ENCODE measurements at places on chromosomes 2 and 18.

DNA sequence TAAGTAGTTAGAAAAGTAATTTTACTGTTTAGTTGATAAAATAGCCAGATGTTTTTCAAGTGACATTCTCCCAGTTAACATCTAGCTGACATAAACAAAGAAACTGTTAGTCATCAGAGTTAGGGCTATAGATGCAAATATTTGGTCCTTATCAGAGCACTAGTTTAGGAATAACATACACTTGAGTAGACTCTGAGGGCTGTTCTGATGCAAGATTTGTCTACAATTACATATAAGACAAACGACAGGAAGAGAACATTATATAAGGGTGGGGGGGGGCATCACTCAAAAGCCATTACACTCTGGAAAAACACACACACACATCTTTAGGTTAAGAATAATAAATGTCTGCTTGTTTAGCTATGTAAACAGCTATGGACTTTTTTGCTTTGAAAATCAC, 554.4 kb upstream of the LRRTM1 start:
- DNase-seq: no peak

GRCh38 chr2:144233733-144234541, 286.0 kb downstream of the ZEB2 start:
- DNase-seq: no peak

GRCh38 chr2:191836471-191836852, 10.4 kb downstream of the CAVIN2 start:
- no peak for DNase-seq

DNA sequence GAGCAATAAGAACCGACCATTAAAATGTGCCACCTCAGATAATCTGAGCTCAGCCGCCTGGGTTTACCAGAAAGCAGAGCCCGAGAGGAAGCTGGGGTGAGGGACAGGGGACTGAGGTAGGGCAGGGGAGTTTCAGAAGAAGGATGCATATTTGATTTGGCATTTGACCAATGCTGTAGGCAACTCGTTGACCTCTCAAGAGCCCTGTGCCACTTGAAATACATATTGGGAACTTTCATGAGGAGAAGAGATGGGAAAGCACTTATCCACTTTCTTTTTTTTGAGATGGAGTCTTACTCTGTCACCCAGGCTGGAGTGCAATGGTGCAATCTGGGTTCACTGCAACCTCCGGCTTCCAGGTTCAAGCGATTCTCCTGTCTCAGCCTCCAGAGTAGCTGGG, 148.4 kb upstream of the SPRED2 start:
- no peak for DNase-seq

DNA sequence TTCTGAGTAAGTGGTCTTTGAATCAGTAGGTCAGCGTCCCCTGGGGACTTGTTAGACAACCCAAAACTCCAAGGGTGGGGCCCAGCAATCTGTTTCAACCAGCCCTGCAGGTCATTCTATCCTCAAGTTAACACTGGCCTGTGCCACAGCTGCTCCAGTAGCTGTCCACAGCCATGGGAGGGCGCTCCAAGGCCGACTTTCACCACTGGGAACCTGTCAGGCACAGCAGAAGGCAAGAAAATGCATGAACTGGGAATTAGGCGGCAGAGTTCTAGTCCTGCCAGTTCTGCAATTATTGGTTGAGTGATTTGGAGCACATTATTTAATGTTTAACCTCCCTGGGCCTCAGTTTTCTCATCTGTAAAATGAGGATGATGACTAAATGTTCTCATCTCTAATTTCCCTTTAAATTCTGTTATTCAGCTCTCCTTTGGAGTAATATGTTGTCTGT, 17.4 kb upstream of the MRPL33 start:
- DNase-seq: no peak

DNA sequence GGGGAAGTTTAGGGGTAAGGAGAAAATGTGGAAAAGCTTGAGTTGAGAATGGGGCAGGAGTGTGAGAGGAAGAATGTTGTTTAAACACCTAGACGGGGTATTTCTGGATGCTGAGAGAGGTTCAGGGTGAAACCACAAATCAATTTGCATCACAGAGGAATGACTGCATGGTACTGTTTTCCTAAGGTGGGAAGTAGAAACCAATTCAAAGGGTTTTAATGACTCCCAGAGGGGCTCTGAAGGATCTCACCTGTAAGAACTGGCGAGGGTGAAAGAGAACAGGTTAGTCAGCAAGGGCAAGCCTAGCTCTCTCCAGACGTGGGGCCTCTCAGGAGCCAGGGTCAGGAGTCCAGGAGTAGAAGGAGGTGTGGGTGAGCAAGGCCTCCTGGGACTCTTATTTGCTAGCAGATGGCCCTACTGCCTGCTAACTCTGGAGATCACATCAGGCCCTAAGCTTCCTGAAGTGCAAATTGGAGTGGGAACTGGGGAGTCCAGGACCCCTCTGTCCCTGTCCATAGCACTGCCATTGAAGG, 133.0 kb upstream of the CELF4 start:
- DNase-seq: no peak

DNA sequence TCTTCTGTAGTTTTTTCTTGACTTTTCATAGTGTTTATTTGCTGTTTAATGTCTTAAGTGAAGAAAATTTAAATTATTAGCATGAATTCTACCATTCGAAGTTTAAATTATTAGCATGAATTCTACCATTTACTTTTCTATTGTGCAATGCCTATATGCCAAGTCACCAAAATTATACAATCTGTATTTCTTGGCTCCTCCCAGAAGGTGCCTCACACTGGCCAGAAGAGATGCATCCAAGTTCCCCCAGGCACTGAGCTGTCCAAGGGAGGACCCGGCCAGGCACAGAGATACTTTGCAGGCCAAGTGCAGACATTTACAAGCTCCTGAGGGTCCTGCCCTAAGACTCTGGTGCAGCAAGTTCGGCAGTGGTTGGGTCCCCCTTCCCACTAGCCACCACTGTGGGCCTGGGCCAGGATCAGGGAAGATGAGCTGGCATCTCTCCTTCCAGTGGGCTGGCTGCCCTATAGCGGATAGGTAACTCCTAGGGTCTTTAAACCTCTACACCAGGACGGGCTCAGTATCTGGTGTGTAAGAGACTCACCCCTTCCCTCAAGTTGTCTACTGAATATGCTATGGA, 31.3 kb downstream of the TMEM247 start:
- no peak for DNase-seq

- no peak for DNase-seq
Measured at GRCh38 chr18:24741965-24742724, 281.7 kb downstream of the HRH4 start.

DNA sequence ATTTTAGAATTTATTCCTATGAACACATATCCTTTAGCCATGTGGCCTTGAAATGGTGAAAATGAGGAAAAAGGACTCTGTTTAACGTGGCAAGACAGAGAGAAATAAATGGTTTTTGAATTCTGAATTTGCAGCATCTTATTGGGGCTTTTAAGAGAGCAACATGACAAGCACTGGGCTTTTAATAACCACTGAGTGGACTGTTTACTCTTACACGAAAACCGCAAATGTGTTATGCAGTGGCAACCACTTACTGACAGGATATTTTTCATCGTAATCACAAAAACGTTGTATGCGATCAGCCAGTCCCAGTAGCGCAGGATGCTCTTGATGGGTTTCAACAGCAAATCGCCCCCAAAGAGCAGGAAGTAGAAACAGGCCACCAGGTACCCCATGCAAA, 226.6 kb downstream of the NAPG start:
- no peak for DNase-seq

DNA sequence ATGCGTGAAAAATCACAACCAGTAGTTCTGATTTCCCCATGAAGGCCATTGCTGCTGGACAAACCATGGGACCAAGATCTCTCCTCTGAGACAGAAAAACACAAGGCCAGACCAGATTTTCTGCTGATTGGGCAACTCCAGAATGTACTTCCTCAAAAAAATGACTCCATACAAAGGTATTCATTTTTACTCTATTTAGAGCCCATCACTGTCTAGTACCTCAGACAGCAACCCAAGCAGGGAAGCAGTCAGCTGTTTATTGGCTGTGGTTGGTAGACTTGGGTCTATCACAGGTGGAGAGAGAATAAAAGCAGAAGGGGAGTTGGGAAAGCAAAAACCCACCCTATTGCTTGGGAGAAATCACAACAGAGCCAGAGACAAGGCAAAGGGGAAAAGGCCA, 219.9 kb downstream of the PIK3C3 start:
- DNase-seq: no peak

DNA sequence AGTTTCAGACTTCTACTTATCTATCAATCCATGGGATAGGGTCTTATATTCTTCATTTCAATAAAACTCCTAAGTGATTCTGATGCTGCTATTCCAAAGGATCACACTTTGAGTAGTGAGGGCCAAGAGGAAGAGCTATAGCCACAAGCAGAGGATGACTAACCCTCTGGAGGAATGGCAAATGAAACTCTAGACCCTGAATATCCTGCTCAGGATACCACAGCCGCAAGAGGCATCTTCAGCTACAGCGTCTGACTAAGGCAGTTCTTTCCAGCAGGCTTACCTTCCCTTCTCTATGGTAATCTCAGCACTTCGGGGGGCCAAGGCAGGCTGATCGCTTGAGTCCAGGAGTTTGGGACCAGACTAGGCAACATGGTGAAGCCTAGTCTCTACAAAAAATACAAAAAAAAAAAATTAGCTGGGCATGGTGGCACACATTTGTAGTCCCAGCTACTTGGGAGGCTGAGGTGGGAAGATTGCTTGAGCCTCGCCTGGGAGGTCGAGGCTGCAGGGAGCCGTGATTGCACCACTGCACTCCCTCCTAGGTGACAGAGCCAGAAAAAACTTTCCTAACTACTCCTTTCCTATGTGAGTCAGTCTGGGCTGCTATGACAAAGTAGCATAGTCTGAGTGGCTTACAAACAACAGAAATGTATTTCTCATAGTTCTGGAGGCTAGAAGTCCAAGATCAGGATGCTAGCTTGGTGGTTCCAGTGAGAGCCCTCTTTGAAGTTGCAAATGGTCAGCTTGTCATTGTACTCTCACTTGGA, 371.9 kb downstream of the IRS1 start:
- no peak for DNase-seq

DNA sequence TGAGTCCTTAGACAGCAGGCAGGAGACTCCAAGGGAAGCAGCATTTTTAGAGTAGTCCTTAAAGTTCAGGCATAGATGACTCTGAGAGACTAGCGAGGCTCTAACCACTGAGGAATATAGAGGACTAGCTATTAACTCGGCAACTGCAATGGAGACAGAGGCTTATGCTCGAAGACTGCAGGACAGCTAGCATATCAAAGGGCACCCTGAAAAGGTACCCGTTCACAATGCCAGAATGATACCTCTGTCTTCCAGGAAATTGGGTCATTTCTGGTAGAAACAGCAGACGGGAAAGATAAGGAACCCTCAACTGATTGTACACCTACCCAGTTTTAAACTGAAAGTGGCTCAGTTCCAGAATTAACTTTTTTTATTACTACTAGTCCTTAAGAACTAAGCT, 1204.0 kb upstream of the ZEB2 start:
- no peak for DNase-seq

DNA sequence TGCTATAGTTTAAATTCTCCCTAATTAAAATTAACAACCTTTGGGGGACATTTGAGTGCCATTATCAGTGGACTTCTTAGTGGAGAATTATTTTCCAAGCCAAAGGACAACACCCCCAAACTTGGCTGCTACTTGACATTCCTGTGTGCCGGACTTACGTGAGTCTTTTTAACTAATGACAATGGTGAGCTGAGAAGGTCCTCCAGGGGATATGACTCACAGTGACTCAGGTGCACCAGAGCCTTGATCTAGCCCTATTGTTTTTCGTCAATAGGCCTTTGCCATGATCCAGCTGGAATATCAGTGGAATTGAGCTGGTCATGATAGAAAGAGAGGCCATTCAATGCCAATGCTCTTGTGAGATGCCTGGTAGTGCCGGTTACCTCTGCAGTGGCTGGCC, 118.1 kb upstream of the CXCR4 start:
- DNase-seq: no peak

DNA sequence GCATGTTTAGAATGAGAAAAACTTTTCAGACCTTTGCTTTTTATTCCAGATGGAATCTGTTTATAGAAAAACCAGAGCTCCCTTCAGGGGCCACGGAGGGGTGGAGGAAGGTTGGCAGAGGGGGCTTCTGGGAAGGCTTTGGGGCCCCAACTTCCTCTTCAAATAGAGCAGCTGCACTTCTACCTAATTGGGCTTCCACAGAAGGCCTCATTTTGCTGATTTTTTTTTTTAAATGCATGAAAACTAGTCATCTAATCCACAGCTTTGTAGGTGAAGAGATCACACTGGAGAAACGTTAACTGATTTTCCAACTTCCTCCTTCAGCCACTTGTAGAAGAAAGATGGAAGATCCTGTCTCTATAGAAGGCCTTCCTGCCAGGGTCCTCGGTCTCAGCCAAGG, 181.8 kb downstream of the BCL11A start:
- DNase-seq: no peak

GRCh38 chr2:42775810-42776209, 11.9 kb upstream of the OXER1 start:
- no peak for DNase-seq

DNA sequence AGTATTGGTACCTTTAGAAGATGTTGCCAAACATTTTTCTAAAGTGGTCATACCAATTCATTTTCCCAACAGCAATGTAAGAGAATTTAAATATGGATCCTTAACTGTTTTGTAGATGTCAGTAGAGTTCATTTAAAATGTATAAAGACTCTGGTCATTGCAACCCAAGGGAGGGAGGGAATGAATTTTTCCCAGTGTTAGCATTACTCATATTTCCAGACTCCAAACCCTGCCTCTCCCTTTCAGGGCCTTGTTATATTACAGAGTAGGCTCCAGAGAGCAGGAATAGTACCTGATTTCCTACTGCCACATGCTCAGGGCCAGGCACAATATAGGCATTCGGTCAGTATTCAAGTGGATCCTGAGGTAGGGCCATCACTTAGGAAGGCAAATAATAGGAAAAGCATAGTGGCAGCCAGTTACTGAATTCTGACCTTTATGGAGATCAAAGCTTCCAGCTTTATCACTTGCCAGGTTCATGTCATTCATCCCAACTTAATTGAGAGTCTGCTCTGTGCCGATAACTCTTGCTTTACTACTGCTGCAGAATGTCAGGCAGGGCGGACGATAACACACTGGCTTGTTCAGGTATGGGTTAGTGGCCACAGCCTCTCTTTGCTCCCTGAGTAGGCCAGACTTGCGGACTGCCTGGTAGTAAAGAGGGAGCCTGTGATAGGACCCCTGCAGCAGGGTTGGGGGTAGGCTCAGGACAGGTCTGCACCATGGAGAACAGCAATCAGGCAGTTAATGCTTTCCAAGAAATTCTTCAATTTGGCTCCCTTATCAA, 75.3 kb downstream of the OSBPL6 start:
- DNase-seq: no peak

DNA sequence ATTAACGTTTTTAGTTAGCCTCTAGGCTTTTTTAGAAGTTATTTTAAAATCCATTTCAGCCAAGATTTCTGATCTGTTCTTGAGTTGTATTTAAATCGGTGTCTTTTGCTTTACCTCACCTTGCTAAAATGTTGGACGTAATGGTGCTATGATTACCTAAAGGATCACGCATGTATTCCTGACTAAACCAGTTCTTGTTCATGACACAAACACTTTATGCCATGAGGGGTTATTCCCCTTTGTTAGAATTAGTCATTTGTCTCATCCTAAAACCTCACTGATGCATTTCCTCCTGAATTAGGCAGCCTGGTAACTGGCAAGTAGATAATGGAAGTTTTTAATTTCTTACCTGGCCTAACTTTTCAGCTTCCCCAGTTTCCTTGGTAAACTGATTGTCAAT, 185.4 kb upstream of the TANK start:
- DNase-seq: no peak

GRCh38 chr2:148519013-148519412, 125.5 kb upstream of the EPC2 start:
- no peak for DNase-seq

Measured in substantia nigra (tissue), 51 donors.